ENCODE measurements at places on chromosomes 5 and 9. TPM values are rescaled to one million over a fixed set of nuclear protein-coding genes. Genes with fewer than 3 reads are reported as not detected.

ARL14EPL gene
- total RNA-seq, result not detected

NRARP gene
- 3.4 TPM for total RNA-seq

PCDHB12 gene
- total RNA-seq, result under 0.01 TPM

SIGMAR1 gene
- total RNA-seq, result 176 TPM

AQP3 gene
- 5.4 TPM for total RNA-seq

SPINK7 gene
- total RNA-seq, result not detected

SMIM33 gene
- not detected for total RNA-seq

ROR2 gene
- total RNA-seq, result 49.7 TPM

LCN10 gene
- total RNA-seq, result not detected

SPATA31C1 gene
- total RNA-seq, result not detected

Data from pericardium fibroblast (primary cell).